ENCODE measurements at places on chromosomes 4 and X. TPM values are rescaled to one million over a fixed set of nuclear protein-coding genes. Genes with fewer than 3 reads are reported as not detected.

The FAM9B gene
- 0.69 TPM for total RNA-seq

DNA sequence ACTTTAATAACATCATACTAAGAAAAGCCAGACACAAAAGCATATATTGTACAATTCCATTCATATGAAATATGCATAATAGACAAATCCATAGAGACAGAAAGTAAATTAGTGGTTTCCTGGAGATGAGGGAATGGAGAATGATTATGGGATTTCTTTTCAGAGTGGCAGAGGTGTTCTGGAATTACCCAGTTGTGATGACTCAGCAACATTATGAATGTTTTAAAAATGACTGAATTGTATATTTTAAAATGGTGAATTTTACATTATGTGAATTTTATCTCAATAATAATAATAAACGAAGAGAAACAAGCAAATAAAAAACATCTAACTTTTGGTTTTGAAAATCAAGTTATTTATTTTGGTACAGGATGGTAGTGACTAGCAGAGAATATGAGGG is 11.2 kb downstream of the ZXDA start:
- no peak for DNase-seq

DNA sequence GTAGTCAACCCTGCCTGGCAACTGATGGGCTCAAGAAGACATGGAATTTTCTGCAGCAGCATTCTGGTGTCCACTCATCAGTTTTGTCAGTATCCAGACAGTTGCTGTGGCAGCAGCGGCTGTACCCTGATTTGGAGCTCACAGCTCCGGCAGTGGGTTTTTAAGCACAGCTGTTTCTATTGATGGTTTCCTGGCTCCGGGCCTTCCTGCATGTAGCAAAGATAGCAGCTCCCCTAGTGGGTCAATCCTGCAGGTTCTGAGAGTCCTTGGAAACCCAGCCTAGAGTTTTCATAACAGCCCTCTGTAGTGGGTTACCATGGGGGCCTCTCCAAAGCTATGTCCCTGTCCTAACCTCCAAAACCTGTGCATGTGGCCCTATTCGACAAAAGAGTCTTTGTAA is 84.0 kb upstream of the ATP6AP2 start:
- no peak for DNase-seq

DNA sequence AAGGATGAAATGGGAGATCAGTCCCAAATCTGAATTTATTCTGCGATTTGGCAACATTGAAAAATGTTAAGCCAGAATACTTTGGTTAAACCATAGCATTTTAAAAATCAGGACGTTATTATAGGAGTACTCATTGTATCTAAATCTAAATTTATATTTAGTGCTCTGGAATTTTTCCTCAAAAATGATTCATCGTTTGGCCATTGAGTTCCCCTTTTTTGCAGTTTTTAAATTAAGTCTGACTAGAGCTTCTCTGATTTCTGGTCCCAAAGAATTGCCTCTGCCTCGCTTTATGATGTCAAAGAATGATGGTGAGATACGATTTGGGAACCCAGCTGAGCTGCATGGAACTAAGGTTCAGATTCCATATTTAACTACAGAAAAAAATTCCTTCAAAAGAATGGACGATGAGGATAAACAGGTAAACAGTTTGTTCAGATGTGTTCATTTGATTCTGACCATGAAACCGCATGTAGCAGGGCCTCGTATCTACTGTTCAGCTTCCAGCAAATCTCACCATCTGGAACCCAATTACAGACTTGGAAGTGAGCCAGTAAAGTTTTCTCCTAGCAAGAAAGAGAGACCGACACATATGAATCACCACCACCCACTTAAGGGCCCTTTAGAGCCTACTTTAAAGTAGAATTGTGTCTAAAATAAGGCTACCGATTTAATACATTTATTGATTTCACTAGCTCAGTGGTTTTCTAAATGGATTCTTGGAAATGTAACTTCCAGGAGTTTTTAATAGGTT is 75.6 kb downstream of the REPS2 start:
- DNase-seq, result no peak
